ENCODE measurements at places on chromosomes 4 and X.

GRCh38 chr4:38230121-38230801 lies 270.1 kb downstream of the PTTG2 start:
- DNase-seq: no peak

DNA sequence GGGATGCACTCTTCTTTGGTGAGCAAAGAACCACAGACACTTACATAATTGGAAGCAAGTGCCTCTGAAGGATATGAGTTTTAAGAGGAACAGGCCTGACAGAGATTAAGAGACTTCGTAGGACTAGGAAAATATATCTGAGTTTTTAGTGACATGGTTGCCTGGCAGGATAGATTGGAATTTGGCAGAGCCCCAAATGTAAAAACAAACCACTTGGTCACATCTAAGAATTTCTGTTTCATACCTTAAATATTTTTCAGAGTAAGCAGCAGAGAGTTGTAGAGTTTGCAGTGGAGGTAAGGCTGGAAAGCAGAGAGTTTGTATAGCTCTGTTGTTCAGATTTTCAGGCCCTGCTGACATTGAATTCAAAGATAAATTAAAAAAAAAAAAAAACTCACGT lies 150.1 kb upstream of the MAGEB2 start:
- no peak for DNase-seq

DNA sequence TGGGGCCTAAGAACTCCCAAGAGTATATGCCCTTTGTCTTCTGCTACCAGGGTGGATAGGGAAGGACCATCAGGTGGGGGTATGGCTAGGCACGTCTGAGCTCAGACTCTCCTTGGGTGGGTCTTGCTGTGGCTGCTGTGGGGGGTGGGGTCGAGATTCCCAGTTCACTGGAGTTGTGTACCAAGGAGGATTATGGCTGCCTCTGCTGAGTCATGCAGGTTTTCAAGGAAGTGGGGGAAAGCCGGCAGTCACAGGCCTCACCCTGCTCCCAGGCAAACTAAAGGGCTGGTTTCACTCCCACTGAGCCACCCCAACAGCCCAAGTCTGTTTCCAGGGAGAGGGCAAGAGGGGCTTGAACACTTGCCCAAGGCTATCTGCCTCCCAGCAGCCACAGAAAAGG lies 249.7 kb downstream of the NR3C2 start:
- no peak for DNase-seq

GRCh38 chrX:21975812-21976211 lies 35.3 kb downstream of the SMS start:
- peak; percentile 42 for DNase-seq

- DNase-seq: no peak
Measured at GRCh38 chrX:102833136-102833535, 103.9 kb upstream of the RAB40AL start.

GRCh38 chr4:87144356-87144755 lies 76.1 kb downstream of the KLHL8 start:
- DNase-seq: no peak

DNA sequence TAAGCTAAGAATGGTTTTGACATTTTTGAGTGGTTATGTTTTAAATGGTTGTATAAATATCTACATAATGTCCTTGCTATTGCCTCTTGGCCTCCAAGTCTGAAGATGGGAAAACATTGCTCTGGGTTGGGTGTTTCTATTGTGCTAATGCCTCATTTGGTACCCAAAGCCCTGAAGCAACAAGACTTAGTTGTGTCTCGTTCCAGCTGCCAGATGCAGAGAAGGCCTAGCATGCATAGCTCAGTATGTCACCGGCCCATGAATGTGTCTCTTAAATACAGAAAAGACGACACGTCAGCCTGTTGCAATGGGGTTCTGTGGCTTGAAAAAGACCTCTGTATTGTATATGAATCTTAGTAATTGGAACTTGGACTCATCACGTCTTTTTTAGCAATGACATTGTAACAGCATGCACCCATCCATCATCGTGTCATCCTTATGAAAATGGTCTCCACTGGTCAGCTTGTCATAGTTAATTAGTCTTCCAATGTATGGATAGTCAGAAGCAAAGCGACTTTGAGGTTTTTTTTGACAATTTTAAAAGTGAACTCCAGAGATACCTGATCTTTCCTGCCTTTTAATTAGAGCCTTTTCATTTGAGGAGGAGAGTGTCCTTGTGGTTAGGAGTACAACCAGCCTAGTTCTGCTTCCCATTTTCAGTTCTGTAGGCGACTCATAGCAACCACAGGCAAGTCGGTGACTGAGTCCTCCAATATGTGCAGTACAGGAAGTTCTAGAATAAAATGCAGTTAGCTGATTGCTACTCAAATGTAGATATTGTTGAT lies 126.4 kb upstream of the GATB start:
- DNase-seq: peak; percentile 20

GRCh38 chr4:119207051-119207450 lies 5.5 kb upstream of the USP53 start:
- no peak for DNase-seq
